ENCODE measurements at places on chromosomes 12 and 14. TPM values are rescaled to one million over a fixed set of nuclear protein-coding genes. Genes with fewer than 3 reads are reported as not detected.

The TMEM132C gene
- 0.42 TPM for total RNA-seq

The LTB4R gene
- total RNA-seq, result 6.3 TPM

The CBX5 gene
- total RNA-seq, result 64.3 TPM

The AQP6 gene
- not detected for total RNA-seq

The LRIG3 gene
- total RNA-seq, result 22.9 TPM

The DEGS2 gene
- total RNA-seq, result not detected

The CLMN gene
- 3.5 TPM for total RNA-seq

The ART4 gene
- not detected for total RNA-seq

The ADAM20 gene
- total RNA-seq, result 0.34 TPM

The CD4 gene
- total RNA-seq, result not detected

The CHST11 gene
- 37.8 TPM for total RNA-seq

The LRFN5 gene
- total RNA-seq, result 2.8 TPM

The FZD10 gene
- total RNA-seq, result 0.17 TPM

The HELB gene
- total RNA-seq, result 6.4 TPM

The STAB2 gene
- total RNA-seq, result not detected

The BCAT1 gene
- total RNA-seq, result 101 TPM

The ENDOU gene
- total RNA-seq, result not detected

The ADSS1 gene
- total RNA-seq, result 0.57 TPM

All from Daoy (cell line).